Psoas muscle (tissue), 8 donors: ENCODE measurements at places on chromosomes 2 and 18. TPM values are rescaled to one million over a fixed set of nuclear protein-coding genes. Genes with fewer than 3 reads are reported as not detected.
A peak's percentile ranks its signal among the peaks of the same experiment; 100 is the strongest.

DNA sequence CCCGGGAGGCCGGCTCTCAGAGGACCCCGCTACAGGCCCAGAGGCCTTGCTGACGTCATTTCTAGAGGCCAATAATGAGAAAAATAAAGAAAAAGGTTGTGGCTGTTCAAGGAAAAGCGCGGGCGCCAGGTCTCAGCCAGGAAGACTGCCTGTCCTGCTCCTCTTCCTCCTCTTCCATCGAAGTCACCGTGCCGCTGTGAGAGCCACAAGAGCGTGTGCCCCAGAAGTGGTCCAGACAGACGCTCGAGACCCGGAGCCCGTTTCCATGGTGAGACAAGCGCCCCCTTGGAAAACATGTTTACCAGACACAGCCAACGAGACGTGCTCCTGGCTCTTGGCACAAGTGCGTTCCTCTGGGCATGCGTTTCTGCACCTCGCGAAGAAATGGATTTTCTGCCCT lies 210.5 kb downstream of the HDAC4 start:
- H3K36me3 ChIP-seq: no peaks in the 10 kb centered on the region
- H3K4me1 ChIP-seq: peaks cover 30% of the 10 kb centered on the region
- no peak overlapping the region for H3K4me3 ChIP-seq
- no peaks in the 10 kb centered on the region for H3K27me3 ChIP-seq
- H3K27ac ChIP-seq: no peak overlapping the region

- peak; percentile 19 for DNase-seq
- H3K27ac ChIP-seq: no peak overlapping the region
- peak overlapping the region; percentile 55 for H3K4me3 ChIP-seq
- H3K27me3 ChIP-seq: peaks cover 30% of the 10 kb centered on the region
These were observed 80.4 kb downstream of the CELF4 start for GRCh38 chr18:37484983-37485834.

DNA sequence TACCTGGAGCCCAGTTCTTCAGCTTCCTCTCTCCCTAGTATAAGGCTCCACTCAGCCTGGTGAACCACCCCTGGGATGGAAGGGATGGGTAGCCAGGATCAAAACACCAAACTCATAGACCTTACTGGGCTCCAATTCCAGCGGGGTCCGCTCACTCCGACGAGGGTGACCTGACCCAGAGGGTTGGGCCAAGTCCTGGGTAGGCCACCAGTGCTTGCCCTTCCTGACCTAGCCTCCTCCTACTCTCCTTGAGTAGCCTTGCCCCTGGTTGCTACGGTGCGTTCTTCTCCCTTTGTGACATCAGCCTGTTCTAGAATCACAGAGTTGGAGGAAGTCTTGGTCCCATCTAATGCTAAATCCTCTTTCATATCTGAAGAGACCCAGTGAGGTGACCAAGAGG lies 537 bp upstream of the STAT4 start:
- DNase-seq: no peak
- H3K4me1 ChIP-seq: no peaks in the 10 kb centered on the region
- no peaks in the 10 kb centered on the region for H3K36me3 ChIP-seq
- H3K4me3 ChIP-seq: peak overlapping the region; percentile 66
- no peak overlapping the region for H3K27ac ChIP-seq

- H3K27ac ChIP-seq: no peak overlapping the region
- H3K36me3 ChIP-seq: no peaks in the 10 kb centered on the region
- H3K4me3 ChIP-seq: no peak overlapping the region
- DNase-seq: no peak
These were observed 17.9 kb downstream of the CYP26B1 start for GRCh38 chr2:72129681-72130340.

- no peak overlapping the region for H3K4me3 ChIP-seq
- H3K27ac ChIP-seq: no peak overlapping the region
- H3K4me1 ChIP-seq: no peaks in the 10 kb centered on the region
- no peaks in the 10 kb centered on the region for H3K36me3 ChIP-seq
- H3K27me3 ChIP-seq: no peaks in the 10 kb centered on the region
- DNase-seq: no peak
These were observed 182.8 kb upstream of the STK17B start for GRCh38 chr2:196354186-196354585.

GRCh38 chr2:217593732-217594131 lies 409.1 kb downstream of the TNS1 start:
- H3K27ac ChIP-seq: no peak overlapping the region
- no peaks in the 10 kb centered on the region for H3K27me3 ChIP-seq
- H3K36me3 ChIP-seq: no peaks in the 10 kb centered on the region
- H3K4me3 ChIP-seq: no peak overlapping the region
- H3K4me1 ChIP-seq: no peaks in the 10 kb centered on the region

GRCh38 chr2:53512071-53512826 lies 255.4 kb upstream of the CHAC2 start:
- H3K4me3 ChIP-seq: no peak overlapping the region
- DNase-seq: no peak
- peaks cover 2% of the 10 kb centered on the region for H3K27me3 ChIP-seq
- H3K36me3 ChIP-seq: no peaks in the 10 kb centered on the region

GRCh38 chr2:149438330-149438960 lies 108.1 kb downstream of the LYPD6 start:
- DNase-seq: no peak
- no peaks in the 10 kb centered on the region for H3K36me3 ChIP-seq
- H3K4me3 ChIP-seq: no peak overlapping the region
- no peak overlapping the region for H3K27ac ChIP-seq
- H3K4me1 ChIP-seq: no peaks in the 10 kb centered on the region

DNA sequence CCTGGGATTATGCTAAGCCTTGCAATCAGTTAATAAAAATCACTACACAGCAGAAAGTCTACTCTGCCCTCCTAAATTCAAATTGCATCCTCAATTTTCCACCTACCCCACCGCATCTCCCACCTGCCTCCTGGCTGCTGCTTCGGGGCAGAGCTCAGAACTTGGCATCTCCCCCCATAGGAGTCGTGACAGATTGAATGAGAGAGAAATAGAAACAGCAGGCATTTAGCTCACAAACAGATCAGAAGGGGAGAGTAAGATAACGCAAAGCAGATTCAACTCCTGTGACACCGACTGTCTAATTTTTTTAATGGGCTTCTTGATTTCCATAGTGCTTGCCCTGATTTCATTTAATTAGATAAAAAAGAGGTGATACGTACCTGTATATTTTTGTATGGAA lies 24.7 kb upstream of the LRRC30 start:
- no peak for DNase-seq
- H3K27me3 ChIP-seq: no peaks in the 10 kb centered on the region
- no peaks in the 10 kb centered on the region for H3K36me3 ChIP-seq
- H3K27ac ChIP-seq: no peak overlapping the region
- H3K4me1 ChIP-seq: no peaks in the 10 kb centered on the region

DNA sequence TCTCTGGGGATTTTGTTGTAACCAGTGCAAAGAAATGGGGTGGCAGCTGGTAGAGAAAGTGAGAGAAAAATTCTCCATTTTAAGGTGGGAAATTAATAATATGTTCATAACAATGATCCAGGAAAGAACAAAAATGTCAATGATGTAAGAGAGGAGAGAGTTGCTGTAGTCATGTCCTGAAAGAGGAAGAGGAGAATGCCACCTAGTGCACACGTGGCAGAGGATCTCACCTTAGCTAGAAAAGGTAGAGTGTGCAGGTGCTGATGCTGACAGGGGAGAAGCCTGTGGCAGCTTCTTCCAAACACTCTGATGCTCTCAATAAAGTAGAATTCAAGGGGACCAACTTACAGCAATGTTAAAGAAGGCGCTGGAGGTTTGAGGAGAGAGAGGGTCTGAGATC lies 282.9 kb upstream of the PKDCC start:
- H3K4me1 ChIP-seq: no peaks in the 10 kb centered on the region
- H3K36me3 ChIP-seq: no peaks in the 10 kb centered on the region
- H3K4me3 ChIP-seq: no peak overlapping the region
- no peak for DNase-seq
- no peaks in the 10 kb centered on the region for H3K27me3 ChIP-seq

The ANKRD62 gene
- not detected for total RNA-seq

The NTSR2 gene
- 0.22 TPM for total RNA-seq

The CCL20 gene
- total RNA-seq: 0.92 TPM

The NDC80 gene
- not detected for total RNA-seq

The ABHD1 gene
- total RNA-seq: 1.4 TPM
